ENCODE measurements at places on chromosomes 5 and 9.

DNA sequence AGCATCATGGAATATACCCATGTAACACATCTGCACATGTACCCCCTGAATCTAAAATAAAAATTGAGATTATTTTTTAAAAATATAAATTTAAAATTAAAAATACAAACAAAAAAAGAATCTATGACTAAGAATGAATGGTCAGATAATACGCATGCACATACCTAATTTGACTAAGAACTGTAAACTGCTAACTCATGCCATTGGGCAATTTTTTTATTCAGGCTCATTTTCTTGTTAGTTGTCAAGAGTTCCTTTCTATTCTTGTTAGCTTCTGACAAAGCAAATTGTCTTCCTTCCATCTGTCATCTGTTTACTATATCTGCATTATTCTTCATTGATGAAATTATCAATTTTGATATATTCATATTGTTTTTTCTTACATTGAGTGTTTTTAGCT lies 69.5 kb upstream of the HAND1 start:
- no peak for DNase-seq

GRCh38 chr9:113992994-113993393 lies 85.1 kb downstream of the AMBP start:
- DNase-seq: no peak

- DNase-seq: no peak
Observed at GRCh38 chr9:126334721-126335621, 8.3 kb downstream of the MVB12B start.

GRCh38 chr5:207599-207998 lies 10.4 kb downstream of the CCDC127 start:
- no peak for DNase-seq

DNA sequence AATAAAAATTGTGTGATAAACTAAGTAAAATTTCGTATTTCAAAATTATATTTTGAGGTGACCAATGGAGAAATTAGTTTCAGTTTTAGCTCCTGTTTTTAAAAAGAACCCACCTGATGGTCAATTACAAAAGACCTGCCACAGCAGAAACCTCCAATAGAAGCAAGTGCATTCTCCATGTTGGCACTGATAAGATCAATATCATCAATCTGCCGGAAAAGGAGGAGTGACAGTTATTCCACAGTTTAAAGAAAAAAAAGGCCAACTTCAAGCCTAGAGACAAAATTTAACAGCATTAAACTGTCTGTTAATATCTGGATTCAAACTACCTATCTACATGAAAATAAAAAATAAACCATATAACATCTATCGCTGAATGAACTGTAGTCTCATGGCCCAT lies 67.7 kb downstream of the SPTLC1 start:
- DNase-seq: no peak

DNA sequence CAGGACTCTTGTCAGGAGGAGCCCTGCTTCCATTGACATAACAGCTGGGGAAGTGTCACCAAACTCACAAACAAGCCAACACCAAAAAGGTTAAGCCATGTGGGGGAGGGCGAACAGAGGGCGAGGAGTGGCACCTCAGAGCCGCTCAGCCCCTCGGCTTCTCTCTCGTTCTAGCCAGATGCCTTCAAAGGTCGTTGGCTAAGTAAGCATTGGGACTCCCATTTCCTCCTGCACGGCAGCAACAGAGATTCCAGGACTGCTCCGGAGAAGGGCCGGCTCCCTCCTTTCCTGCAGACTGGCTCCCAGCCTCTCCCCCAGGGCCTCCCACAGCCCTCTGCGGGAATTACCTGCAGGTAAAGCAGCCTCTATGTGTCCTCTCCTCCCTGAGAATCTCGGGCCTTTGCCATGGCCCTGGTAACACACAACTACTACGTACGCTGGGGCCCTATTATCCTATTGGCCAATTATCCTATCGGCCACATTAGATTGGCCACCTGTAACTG lies 52.1 kb upstream of the RNU6ATAC start:
- DNase-seq: no peak

DNA sequence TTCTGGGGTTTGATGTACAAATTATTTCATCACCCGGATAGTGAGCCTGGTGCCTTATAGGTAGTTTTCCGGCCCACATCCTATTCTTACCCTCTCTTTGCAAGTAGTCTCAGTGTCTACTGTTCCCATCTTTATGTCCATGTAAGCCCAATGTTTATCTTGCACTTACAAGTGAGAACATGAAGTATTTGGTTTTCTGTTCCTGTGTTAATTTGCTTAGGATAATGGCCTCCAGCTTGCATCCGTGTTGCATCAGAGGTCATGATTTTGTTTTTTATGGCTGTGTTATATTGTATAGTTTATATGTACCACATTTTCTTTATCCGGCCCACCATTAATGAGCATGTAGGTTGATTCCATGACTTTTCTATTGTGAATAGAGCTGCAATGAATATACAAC lies 136.5 kb downstream of the PRR16 start:
- no peak for DNase-seq

GRCh38 chr9:108109927-108110690 lies 620.5 kb upstream of the KLF4 start:
- no peak for DNase-seq

DNA sequence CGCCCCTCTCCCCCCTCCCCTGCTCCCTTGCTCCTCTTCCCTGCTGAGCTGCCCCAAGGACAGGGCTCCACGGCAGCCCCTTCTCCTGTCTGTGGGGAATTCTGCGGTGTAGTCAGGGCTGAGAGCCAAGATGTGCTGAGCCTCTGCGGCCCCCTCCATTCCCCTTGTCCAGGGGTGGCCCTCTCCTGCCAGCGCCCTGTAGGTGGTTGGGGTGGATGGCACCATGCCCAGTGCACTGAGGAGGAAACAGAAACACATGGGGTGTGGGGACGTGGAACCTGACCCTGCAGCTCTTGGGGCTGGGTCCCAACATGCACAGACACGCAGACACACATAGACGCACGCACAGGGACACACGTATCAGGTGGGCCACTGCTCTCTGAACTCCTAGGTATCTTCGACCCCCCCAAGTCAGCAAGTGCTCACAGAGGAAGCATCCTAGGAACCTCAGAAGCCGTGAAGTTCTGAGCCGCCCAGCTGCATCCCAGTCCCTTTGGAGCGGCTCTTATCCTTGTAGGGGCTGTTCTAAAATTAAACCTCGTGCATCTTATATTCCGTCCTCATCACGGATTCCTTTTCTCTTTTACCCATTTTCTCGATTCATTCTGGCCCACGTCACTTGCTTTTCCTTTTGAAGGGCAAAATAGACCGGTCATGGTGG lies 64.8 kb downstream of the HMCN2 start:
- DNase-seq: no peak

DNA sequence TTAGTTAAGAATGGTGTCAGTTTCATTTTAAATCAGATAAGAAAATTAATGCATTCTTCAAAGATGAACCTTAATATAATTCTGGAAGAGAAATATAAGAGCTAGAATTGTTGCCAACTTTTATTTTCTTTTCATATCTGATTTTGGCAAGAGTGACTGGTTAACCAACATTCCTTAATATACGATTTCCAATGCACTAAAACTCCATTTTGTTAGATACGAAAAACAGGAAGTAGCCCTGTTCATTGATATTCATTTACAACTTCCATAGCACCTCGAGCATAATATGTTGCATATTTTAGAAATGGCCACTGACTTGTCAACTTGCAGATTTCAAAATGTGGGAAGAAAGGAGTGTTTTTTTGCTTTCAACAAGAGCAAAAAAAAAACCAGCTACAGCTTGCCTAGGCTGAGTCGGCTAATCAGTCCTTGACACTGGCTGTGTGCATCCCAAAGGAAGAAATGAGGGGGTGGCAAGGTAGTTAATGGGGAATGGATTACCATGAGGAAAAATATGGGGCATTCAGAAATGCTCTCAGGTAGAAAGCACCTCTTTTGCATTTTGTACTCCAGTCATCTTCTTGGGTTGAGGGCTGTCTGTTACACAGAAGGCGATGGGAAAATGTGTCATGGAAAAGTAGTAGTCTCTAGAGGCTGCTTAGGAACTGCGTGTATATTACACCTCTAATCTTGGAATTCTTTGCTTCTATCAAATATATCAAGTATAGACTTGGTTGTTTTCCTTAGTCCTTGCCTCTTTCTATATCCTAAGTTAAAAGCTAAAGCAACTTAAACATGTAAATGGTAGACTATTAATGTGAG lies 3.9 kb downstream of the MAP3K1 start:
- DNase-seq: no peak

- DNase-seq: no peak
Observed at GRCh38 chr5:86625148-86625547, 7.4 kb downstream of the COX7C start.

DNA sequence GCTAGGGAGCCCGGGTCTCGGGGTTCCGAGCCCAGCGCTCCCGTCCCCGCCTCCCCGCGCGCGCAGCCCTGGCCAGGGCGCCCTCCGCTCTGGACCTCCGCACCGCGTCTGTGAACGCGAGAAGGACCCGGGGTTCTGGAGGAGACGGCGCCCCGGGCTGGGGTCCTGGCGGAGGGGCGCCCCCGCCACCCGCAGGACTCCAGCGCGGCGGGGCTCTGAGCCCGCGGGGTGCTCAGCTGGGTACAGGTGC lies 431 bp downstream of the TMOD1 start:
- no peak for DNase-seq

- DNase-seq: no peak
Observed at GRCh38 chr9:94861589-94862272, 135.2 kb downstream of the AOPEP start.
